ENCODE measurements at places on chromosomes 4 and X. TPM values are rescaled to one million over a fixed set of nuclear protein-coding genes. Genes with fewer than 3 reads are reported as not detected.

- DNase-seq: no peak
Observed at GRCh38 chr4:53861856-53862610, 202.4 kb downstream of the CHIC2 start.

- no peak for DNase-seq
Observed at GRCh38 chr4:26015133-26015651, 101.2 kb downstream of the SMIM20 start.

DNA sequence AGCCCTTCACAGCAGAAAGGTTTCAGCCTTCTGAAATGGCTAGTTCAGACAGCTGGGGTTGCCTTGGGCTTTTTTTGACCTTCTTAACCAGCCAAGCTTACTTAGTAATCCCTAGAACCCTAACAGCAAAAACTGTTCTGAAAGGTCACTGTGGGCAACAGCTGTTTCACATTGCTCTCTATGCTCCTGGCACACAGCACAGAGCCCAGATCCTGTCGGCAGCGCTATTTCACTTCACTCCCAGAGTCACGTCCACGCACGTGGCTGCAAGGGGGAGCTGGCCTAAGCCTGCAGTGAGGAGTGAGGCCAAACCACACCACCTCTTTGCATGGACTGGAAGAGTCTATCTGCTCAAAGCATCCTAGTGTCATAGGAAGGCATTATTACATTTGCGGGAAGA, 32.0 kb upstream of the STS start:
- no peak for DNase-seq

Gene BMPR1B
- total RNA-seq: not detected

Gene MUC7
- total RNA-seq: not detected

- DNase-seq: no peak
Observed at GRCh38 chrX:110322603-110323002, 4.7 kb upstream of the AMMECR1 start.

Gene PLP2
- 98.1 TPM for total RNA-seq

Gene MAOB
- total RNA-seq: not detected

Gene CT55
- total RNA-seq: not detected

- DNase-seq: no peak
Observed at GRCh38 chr4:20641976-20642375, 58.3 kb upstream of the PACRGL start.

GRCh38 chr4:25811374-25811690, 51.5 kb downstream of the SEL1L3 start:
- no peak for DNase-seq

DNA sequence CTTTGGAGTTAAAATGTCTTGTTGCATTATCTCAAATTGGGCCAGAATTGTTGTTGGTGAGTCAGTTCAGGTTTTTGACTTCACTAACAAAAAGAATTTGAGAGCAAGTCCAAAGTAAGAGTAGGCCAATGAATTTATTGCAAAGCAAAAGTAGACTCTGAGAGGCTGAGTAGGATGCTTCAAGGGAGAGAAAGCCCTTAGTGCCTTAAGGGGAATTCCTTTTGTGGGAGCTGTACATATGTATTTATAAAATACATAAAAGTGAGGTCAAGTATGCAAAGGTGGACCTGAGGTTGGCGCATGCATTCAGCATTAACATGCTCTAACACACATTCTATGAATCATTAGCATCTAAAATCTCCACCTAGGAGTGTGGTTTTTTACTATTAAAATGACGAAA, 565.4 kb downstream of the GRXCR1 start:
- no peak for DNase-seq

- DNase-seq: no peak
Observed at GRCh38 chr4:121675715-121676114, 21.1 kb downstream of the ANXA5 start.

Gene SLC16A2
- 0.78 TPM for total RNA-seq

Gene SLC9B1
- 1.7 TPM for total RNA-seq

Gene WDR44
- 12.1 TPM for total RNA-seq

- DNase-seq: no peak
Observed at GRCh38 chr4:161856711-161857326, 307.0 kb downstream of the FSTL5 start.

GRCh38 chr4:169770416-169770815, 12.7 kb upstream of the HPF1 start:
- no peak for DNase-seq

Gene PPP4R3C
- not detected for total RNA-seq

DNA sequence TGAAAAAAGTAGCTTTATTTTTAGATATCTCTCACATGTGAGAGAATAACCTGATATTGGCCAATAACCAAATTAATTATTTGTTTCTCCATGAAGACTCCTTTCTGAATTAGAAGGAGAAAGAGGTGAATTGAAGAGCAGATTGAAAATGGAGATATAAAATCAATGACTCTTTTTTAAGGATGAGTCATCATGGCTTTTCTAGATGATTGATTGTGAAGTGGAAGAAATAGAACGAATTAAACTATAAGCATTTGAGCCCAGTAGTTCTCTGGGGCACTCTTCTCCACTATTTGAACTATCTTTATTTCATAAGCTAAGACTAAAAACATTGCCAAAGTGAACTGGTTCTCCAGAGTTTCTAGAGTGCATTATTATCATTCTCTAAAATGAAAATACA, 137.2 kb upstream of the EDNRA start:
- DNase-seq: no peak

GRCh38 chr4:62627141-62627540, 1427.0 kb downstream of the ADGRL3 start:
- no peak for DNase-seq

DNA sequence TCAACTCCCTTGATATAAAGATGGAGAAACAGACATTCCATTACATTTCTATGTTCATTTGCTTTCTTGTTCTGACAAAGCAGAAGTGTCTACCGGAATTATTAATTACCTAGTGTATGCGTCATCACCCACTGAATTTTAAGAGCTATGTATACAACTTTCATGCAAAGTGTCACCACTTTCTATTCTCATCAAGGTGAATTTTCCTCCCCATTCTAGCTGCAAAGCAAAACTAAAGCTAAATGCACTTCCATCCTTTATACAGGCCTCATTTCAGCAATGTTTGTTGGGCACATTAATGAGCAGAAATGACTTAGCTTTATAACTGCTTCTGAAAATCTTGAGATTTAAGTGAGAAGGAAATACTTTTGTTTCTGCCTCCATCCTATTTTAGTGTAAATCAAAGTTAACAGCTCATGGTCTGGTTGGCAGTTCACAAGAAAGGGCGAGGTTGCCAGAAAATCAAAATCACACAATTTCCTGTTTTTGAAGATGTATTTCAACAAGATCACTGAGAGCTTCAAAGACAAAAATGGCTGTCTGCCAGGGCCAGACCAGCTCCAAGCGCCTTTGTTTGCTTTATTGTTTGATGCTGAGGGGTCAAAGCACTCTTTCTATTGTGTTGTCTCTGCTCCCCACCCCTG, 7.2 kb upstream of the FAM9C start:
- no peak for DNase-seq

- no peak for DNase-seq
Observed at GRCh38 chr4:56410247-56411062, 23.2 kb upstream of the AASDH start.

- no peak for DNase-seq
Observed at GRCh38 chrX:12007881-12008280, 130.4 kb upstream of the FRMPD4 start.

Gene LDB2
- not detected for total RNA-seq

DNA sequence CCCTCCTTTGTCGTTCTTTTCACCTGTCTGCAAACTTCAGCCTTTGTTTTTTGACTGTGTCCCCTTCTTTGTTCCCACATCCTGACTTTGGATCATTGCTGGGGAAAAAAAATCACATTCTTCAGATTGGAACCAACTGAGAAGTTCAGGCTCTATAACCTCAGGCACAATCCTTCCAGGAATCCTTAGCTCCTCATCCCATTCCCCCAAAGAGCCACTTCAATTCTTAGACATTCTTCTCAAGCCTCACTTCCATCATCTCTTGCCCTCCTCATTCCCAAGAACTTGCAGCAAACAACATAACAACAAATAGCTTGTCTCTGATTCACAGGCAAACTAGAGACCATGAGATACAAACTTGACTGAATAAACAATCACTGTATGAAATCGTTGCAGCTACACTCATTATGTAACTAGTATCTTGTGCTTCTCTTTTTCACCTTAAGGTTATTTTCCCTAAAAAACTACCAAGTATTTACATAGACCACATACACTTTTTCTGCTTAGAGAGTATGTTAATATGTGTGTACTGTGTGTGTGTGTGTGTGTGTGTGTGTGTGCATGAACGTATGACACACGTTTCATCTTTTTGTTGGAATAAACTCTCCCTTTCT, 26.4 kb upstream of the PGM2 start:
- no peak for DNase-seq

DNA sequence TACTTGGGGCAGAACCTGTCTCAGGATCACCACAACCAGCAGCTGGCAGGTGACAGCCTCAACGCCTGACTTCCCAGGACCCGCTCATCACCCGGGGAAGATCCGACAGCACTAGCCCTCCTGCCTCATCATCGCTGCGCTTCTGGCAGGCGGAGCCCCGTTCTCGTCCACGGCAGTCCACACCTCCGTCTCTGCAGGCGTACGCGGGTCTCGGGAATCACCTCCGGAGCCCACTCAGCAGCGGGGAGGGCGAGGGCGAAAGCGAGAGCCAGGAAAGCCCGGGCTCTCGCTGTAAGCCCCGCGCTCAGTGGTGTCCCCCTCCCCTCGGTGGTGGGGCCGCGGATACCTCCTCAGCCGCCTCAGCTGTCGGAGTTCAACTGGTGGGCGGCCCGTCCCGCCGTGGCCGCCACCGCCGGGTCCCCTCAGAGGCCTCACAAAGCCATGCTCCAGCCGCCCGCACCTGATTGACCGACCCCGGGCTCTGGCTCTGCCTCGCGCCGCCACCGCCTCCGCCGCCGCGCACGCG, 518 bp upstream of the CNKSR2 start:
- DNase-seq: no peak

Gene SUPT20HL2
- total RNA-seq: not detected

DNA sequence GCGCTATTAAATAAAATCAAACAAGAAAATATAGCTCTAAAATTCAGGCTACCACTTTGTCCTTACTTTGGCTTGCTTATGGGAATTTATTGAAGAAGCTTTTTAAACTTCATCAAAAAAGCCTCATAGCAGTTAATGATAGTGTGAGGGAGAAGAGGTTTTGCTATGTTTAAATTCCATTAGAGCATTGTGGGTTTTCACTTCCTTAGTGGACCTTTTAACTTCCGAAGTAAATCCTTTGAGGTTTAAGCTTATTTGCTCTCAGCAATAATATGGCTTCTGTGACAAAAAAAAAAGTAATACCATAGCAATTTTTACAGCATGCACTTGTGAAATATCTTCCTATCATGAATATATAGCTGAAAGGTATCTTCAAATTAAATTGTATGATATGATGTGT, 120.2 kb upstream of the NDST4 start:
- DNase-seq: no peak

GRCh38 chrX:13522811-13523210, 46.6 kb upstream of the EGFL6 start:
- DNase-seq: no peak
